RKO (cell line): ENCODE measurements at places on chromosomes 1 and 21.

DNA sequence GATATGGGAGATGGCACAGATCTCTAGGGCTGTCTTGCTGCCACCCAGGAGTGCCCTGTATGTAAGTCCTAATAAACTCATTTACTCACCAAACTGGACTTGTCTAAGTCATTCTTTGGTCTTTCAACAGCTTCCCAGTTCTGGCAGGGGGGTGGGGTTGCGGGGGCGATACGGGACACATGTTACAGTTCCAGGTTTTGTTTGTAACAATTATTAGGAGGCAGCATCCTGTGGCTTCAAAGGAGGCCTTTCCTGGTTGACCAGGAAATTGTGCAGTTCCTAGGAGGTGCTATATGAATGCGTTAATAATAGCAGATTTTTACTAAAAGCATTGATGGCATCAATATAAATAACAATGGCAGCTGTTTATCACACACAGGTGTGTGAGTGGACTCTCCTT lies 42.7 kb upstream of the TRIM45 start:
- no peak for DNase-seq

DNA sequence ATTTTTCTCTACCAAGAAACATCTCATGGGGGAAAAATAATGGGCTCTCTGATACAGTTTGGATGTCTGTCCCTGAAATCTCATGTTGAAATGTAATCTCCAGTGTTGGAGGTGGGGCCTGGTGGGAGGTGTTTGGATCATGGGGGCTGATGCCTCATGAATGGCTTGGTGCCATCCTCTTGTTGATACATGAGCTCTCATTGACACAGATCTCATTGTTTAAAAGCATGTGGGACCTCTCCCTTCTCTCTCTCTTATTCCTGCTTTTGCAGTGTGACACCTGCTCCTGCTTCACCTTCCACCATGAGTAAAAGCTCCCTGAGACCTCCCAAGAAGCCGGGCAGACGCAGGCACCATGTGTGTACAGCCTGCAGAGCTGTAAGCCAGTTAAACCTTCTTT lies 332.5 kb upstream of the NRIP1 start:
- no peak for DNase-seq

- no peak for DNase-seq
Measured at GRCh38 chr1:86504895-86505563, 36.3 kb downstream of the CLCA1 start.

DNA sequence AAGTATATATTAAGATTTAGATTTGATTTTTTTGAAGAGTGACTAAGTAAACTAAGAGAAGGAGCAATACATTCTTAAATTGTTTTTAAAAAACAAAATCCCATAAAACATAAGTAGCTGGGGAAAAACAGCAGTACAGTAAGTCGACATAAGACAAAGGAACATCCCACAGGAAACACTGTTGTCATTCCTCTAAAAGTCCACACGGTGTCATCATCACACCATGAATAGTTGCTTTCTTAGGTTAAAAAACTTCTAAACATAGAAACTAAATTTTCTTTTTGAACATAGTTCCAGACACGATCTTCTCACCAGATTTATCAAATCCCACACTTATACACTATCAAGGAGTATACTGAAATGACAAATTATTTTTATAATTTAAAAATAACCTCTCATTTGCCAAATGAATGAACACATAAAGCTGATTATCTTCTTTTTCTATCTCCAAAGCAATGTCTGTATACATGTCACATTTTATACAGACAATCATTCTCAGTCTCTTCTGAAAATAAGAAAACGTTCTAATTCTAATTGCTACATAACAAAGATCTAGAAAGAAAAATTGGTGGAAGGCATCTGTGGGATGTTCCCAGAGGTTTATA lies 15.8 kb downstream of the ODF2L start:
- DNase-seq, result peak; percentile 87

GRCh38 chr1:150966011-150966410 lies 8.6 kb downstream of the CERS2 start:
- DNase-seq, result no peak

GRCh38 chr1:115251340-115251748 lies 86.7 kb downstream of the NGF start:
- no peak for DNase-seq

GRCh38 chr1:163824006-163824405 lies 502.3 kb downstream of the NUF2 start:
- no peak for DNase-seq

DNA sequence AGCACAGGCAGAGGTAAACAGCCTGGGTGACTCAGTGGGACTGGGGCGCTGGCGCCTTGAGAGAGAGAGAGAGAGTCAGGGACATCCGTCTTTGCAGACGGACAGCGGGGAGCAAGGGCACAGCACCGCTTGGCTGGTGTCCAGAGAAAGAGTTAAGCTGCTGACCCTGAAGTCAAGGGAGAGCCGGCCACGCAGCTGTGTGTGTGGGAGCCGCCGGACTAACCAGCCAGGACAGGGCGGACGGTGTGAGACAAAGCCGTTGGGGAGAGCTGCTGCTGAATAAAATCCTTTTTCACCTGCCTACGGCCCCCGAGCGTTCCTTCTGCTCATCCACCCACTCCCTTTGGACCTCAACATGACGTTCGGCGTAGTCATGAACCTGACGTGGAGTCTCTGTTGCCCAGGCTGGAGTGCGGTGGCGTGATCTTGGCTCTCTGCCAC lies 14.5 kb downstream of the CFAP74 start:
- DNase-seq, result no peak

- no peak for DNase-seq
Measured at GRCh38 chr1:5329068-5329739, 663.0 kb downstream of the NPHP4 start.

GRCh38 chr1:12499539-12500240 lies 118.3 kb downstream of the DHRS3 start:
- DNase-seq, result no peak

DNA sequence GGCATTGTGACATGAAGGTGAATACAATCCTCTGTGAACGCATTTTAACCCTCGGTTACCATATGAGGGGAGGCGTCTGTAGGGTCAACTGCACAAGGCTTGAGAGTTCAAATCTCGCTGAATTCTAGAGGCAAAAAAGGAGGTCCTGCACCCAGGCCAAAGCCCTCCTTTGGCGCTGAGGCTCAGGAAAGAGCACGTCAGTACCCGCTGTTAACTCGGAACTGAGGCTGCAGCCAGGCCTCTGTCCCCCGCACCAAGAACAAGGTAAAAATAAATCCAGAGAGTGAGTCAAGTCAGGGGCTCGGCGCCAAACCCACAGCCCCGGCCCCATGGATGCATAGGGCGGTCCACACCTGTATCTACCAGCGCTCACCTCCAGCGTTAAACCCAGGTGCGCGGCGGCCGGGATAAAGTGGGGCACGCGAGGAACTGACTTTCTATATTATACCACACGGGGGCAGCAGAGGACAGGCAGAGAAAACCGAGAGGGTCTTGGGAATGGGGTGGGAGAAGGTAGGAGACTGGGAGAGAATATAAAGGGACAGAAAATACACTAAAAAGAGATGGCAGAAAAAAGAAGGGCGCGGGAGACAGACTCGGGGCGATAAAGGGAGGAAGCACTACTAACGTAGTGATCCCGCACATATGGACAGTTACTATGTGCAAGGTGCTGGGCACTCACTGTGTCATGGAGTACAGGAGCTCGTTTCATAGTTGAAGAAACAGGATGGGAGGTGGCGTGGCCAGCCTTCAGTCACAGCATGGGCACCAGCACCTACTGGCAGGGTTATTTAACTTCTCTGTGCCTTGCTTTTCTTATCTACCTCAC lies 54.9 kb downstream of the DMRTA2 start:
- DNase-seq, result no peak

DNA sequence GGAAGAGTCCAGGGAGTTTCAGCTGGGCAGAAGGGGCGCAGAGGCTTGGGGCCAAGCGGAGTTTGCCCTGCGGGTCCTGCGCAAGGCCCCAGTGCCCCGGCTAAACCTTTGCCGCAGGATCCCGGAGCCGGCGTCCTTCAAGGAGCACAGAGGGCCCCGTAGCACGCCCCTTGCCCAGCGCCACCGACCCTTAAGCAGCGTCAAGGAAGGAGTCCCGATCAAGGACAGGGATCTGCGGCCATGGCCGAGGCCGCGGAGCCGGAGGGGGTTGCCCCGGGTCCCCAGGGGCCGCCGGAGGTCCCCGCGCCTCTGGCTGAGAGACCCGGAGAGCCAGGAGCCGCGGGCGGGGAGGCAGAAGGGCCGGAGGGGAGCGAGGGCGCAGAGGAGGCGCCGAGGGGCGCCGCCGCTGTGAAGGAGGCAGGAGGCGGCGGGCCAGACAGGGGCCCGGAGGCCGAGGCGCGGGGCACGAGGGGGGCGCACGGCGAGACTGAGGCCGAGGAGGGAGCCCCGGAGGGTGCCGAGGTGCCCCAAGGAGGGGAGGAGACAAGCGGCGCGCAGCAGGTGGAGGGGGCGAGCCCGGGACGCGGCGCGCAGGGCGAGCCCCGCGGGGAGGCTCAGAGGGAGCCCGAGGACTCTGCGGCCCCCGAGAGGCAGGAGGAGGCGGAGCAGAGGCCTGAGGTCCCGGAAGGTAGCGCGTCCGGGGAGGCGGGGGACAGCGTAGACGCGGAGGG lies 520 bp downstream of the CLIC6 start:
- no peak for DNase-seq

- DNase-seq, result no peak
Measured at GRCh38 chr1:184074383-184074782, 22.9 kb downstream of the TSEN15 start.
